Daoy (cell line): ENCODE measurements at places on chromosomes 7 and 10. TPM values are rescaled to one million over a fixed set of nuclear protein-coding genes. Genes with fewer than 3 reads are reported as not detected.

MYO1G gene
- total RNA-seq = 0.06 and 0.34 TPM in 2 replicates

DNA sequence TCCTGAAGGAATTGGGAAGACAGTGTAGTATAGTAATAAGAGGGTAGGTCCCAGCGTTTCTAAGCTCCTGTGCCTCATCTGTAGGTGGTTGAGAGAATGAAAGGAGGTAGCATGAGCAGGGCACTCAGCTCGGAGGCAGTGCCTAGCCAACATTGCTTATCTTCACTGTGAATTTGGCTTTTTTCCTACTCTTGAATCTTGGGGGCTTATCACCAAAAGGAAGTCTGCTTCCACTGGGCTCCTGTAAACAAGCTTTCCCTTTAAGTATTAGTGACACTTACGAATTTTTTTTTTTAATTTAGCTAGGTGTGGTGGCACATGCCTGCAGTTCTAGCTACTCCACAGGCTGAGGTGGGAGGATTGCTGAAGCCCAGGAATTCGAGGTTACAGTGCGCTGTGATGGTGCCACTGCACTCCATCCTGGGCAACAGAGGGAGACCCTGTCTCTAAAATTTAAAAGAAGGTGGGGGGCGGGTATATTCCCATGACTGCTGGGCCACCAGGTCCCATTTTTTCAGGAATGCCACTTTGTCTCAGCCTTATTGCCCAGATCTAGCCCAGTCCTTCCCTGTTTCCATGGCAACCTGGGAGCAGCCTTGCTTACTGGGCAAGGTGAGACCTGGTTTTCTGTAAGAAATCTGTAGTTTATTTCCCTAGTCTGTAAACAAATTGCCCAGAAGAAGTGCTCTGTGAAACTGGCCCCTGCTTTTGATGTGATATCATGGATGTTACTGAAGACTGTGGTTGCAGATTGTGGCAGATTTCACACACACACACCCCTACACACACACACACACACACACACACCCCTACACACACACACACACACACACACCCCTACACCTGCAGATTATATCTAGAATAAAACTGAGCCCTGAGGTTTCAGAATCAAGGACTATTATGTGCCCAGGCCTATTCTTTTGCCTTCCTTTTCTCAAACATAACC, 19.4 kb downstream of the OGDH start:
- no peak for DNase-seq

- no peak for DNase-seq
Measured at GRCh38 chr7:108331971-108332370, 124.3 kb downstream of the NRCAM start.

- no peak for DNase-seq
Measured at GRCh38 chr10:87866412-87866974, 3.1 kb downstream of the PTEN start.

DNA sequence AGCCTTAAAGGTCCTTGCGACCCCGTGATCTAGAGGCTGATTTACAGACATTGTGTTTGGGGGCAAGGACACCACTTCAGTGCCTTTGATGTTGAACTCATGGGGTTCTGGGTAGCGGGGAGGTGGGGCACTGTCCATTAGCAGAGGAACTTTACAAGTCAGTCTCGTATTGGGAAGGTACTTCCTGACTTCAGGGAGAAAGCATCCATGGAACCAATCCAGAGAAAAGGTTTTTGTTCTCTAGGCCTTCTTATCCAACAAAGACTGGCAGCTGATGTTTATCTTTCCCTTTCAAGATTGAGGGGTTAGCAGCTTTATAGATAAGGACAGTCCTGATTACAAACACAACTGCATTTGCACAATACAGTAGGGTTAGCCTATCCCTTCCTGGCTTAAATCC, 2.8 kb downstream of the GTPBP10 start:
- no peak for DNase-seq

- DNase-seq = no peak
Measured at GRCh38 chr10:88642963-88643362, 21.3 kb upstream of the LIPF start.
